ENCODE measurements at places on chromosomes 16 and 17.

DNA sequence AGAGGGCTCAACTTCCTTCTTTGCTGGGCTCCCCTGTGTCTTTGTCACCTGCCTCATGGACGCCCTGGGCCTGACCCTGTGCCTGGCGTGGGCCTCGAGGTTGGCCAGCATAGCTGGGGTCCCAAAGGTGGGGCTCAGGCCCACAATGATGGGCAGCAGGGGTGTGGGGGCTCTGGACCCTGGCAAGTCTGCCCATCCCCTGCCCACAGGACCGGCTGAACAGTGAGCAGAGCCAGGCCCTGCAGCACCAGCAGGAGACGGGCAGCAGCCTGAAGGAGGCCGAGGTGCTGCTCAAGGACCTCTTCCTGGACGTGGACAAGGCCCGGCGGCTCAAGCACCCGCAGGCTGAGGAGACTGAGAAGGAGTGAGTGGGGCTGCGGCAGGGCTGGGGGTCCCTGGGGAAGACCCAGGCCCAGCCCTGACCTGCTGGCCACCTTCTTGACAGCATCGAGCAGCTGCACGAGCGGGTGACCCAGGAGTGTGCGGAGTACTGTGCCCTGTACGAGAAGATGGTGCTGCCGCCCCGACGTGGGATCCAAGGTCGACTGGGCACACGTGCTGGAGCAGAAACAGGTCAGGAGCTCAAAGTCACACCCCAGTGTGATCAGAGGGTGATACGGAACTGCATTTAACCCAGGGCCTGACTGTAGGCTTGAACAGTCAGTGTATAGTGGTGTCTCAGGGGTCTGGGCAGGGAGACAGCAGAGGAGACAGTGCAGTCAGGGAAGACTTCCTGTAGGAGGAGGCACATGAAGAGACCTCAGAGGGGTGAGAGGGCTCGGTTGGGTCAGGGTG, 3.8 kb downstream of the EVPLL start:
- no peak for DNase-seq

DNA sequence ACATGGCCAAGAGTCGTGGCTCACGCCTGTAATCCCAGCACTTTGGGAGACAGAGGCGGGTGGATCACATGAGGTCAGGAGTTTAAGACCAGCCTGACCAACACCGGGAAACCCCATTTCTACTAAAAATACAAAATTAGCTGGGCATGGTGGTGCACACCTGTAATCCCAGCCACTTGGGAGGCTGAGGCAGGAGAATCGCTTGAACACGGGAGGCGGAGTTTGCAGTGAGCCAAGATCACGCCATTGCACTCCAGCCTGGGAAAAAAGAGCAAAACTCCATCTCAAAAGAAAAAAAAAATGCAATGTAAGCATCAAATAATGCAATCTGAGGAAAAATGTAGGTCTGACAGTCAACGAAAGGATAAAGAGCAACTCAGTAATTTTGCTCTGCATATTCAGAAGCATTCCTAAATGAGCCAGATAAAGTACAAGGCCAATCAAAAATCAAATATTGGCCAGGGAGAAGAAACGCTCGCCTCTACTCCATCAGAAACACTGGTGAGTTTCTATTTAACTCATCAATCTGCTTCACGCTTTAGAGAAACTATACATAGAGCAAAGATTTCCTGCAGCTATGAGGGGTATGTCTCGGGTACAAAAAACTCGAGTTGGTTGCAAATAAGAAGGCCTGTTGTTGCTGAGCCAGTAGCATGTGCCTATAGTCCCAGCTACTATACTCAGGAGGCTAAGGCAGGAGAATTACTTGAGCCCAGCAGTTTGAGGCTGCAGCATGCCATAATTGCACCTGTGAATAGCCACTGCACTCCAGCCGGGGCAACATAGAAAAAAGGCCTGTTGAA, 3.7 kb downstream of the TXNDC11 start:
- DNase-seq: no peak

- no peak for DNase-seq
Observed at GRCh38 chr17:35842239-35842638, 26.5 kb downstream of the HEATR9 start.

GRCh38 chr17:56635641-56636040, 42.1 kb downstream of the NOG start:
- DNase-seq: no peak

DNA sequence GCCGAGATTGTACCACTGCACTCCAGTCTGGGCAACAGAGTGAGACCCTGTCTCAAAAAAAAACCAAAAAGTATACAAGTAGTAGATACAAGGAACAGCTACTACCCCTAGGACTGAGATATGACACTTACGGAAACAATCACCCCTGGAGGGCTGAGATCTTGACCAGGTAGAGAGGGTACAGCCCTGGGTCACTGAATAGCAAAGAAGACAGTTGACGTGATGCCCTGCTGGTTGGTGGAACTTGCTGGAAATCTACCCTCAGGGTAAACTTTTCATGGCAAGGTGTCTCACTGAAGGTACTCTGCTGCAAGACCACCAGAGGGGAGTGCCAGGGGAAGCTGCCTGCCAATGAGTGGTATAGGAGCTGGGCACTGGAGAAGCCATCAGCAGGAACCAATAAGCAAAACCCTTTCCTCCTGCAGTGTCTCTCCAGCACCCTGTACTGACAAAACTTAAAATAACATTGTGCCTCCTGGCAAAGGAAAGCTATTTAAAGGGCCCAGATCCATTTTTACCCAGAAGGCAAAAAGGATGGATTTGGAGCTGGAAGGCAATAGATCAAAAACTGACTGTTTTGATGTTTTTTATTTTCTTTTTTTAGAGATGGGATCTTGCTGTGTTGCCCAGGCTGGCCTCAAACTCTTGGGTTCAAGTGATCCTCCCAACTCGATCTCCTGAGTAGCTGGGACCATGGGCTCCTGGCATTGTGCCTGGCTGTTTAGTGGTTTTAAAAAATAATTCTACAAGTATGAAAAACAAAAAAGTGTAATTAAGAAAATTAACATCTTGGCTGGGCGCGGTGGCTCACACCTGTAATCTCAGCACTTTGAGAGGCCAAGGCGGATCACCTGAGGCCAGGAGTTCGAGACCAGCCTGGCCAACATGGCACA, 11.3 kb upstream of the PDXDC1 start:
- DNase-seq: no peak

- no peak for DNase-seq
Observed at GRCh38 chr17:74935585-74936469, at the start of gene OTOP3. TSS of gene OTOP3 (plus strand) at chr17:74935898. CDS start at chr17:74935922, 24 bp downstream.

- no peak for DNase-seq
Observed at GRCh38 chr16:4426021-4426684, 485 bp downstream of the DNAJA3 start.

GRCh38 chr17:53891726-53892125, 69.0 kb downstream of the KIF2B start:
- no peak for DNase-seq

GRCh38 chr17:35876534-35876933, 3.6 kb downstream of the CCL5 start:
- DNase-seq: no peak

DNA sequence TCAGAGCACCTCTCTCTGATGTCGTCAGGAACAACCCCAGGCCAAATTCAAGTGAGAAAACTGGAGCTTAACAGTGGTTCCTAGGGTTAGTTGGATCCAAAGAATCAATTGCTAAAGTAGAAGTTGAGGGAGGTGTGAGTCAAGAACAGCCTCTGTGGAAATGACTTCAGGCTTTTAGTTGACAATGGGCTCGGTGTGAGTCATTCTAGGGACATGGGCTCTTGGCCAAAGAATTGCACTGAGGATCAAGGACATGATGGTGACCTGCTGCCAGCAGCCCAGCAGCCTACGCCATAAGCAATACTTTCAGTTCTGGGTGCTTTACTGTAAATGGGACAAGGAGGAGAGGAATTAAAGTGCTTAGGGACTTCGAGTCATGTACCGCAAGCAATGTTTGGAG, 32.1 kb upstream of the SMURF2 start:
- DNase-seq: no peak

DNA sequence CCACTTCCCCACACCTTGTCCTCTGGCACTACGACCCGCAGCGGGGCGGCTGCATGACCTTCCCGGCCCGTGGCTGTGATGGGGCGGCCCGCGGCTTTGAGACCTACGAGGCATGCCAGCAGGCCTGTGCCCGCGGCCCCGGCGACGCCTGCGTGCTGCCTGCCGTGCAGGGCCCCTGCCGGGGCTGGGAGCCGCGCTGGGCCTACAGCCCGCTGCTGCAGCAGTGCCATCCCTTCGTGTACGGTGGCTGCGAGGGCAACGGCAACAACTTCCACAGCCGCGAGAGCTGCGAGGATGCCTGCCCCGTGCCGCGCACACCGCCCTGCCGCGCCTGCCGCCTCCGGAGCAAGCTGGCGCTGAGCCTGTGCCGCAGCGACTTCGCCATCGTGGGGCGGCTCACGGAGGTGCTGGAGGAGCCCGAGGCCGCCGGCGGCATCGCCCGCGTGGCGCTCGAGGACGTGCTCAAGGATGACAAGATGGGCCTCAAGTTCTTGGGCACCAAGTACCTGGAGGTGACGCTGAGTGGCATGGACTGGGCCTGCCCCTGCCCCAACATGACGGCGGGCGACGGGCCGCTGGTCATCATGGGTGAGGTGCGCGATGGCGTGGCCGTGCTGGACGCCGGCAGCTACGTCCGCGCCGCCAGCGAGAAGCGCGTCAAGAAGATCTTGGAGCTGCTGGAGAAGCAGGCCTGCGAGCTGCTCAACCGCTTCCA, 2.6 kb downstream of the METTL26 start:
- no peak for DNase-seq

- no peak for DNase-seq
Observed at GRCh38 chr17:45394091-45394490, 38.6 kb downstream of the ARHGAP27 start.

GRCh38 chr16:86595983-86596605, 17.7 kb downstream of the FOXL1 start:
- DNase-seq: no peak

GRCh38 chr17:79939755-79940458, 95.8 kb downstream of the TBC1D16 start:
- no peak for DNase-seq

GRCh38 chr17:42090964-42091790, 7.1 kb downstream of the ZNF385C start:
- DNase-seq: no peak

- DNase-seq: no peak
Observed at GRCh38 chr16:3865241-3865640, 15.3 kb downstream of the CREBBP start.

DNA sequence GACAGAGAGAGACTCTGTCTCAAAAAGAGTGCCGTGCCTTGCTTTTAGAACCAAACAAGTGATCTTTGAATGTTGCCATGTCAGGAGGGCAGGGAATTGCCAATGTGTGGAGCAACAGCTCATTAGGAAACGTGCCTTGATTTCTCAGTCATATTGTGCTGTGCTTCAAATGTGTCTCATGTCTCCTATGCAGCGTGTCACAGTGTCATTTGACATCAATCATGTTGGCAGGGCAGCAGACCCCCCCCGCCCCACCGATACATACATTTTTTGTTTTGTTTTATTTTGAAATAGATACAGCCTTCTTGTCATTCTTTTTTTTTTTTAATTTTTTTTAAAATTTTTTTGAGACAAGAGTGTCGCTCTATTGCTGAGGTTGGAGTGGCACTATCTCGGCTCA, 22.1 kb downstream of the MRC2 start:
- DNase-seq: no peak

- DNase-seq: no peak
Observed at GRCh38 chr16:27841061-27841801, 222.3 kb downstream of the GSG1L start.

GRCh38 chr16:2963074-2963722, 877 bp upstream of the KREMEN2 start:
- DNase-seq: peak; percentile 55

DNA sequence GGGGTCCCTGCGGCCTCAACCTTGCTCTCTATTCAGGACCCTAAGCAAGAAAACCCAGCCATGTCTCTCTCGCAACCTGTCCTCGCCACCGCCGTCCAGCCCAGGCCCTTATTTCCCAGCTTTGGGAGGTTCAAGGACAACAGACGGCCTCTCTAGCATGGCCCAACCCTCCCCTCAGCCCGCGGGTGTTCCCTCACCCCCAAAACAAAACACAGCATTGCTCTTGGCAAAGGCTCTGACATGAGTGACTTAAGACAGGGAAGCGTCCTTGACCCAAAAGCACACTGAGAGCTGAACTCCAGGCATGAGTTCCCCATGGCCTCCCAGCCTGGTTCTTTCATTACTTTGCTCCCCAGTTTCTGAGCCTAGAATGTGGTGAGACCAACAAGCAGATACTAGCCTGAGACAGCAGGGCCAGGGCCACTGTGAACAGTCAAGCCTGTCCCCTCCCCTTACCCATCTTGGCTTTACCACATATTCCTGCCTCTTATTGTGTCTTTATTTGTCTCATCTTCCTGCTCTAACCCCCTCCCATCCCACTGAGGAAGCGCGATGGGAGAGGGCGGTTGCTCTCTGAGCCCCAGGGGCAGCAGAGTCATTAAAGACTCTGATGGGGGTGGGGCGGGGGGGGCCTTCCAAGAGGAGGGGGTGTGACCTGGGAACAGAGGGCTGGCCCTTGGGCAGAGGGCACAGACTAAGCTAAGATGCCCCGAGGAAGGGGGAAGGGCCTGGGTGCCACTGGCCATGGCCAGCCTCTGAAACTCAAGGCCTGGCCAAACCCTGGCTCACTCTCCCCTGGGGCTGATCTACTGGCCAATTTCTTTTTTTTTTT, 11.8 kb downstream of the SREBF1 start:
- DNase-seq: peak; percentile 22

DNA sequence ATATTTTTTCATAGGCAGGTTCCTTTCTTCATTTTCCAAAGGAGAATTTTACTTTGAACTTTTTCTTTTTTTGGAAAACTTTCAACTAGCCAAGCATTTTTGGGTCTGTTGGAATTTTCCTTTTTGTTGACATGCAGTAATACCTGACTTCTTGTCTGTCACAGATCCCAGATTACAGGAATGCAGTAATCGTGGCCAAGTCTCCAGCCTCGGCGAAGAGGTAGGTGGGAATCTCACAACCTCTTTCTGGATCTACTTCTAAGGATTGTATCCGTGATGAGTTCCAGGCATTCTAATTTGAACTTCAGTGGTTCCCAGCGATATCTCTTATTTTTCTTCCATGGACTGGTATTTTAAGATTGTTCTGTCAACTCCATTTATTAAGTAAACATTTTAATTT, 31.7 kb downstream of the PRPSAP2 start:
- DNase-seq: no peak

DNA sequence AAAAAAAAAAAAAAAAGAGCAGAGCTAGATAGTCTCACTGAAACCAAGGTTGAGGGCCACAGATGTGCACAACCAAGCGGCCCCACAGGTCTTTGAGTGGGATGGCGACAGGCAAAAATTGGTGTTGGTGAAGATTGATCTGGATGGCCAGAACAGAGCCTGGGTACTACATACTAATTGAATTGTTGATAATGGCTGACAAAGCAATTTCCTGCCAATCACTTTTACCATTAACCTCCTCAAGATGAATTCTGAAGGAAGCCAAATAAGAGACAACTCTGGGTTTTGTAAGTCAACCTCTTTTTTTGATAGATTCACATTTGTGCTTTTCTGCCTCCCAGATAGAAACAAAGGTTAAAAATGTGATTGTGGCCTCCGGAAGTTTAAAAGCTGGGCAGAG, 19.4 kb upstream of the HS3ST3B1 start:
- DNase-seq: no peak

- no peak for DNase-seq
Observed at GRCh38 chr17:38654411-38655398, 20.1 kb downstream of the EPOP start.
